ENCODE measurements at places on chromosomes 5 and 9.
A peak's percentile ranks its signal among the peaks of the same experiment; 100 is the strongest.

DNA sequence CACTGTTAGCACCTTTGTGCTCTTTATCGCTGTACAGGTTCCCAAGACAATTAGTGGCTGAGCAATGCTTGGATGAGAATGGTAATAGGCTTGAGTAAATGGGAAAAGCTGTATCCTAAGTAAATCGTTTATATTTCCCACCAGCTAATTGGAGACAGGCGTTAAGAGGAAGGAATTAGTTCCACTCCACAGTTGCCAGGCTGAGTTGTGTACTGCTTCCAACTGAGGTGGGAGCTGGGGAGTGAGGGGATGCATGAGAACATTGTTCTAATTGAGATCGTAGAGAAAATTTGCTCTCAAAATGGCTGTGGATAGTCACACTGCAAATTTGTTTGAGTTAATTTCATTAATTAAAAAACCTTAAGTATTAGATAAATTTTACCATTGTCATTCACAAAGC lies 285.0 kb upstream of the ADAMTSL1 start:
- no peak for DNase-seq

- no peak for DNase-seq
These were observed 68.1 kb upstream of the TMEM252 start for GRCh38 chr9:68608763-68609162.

DNA sequence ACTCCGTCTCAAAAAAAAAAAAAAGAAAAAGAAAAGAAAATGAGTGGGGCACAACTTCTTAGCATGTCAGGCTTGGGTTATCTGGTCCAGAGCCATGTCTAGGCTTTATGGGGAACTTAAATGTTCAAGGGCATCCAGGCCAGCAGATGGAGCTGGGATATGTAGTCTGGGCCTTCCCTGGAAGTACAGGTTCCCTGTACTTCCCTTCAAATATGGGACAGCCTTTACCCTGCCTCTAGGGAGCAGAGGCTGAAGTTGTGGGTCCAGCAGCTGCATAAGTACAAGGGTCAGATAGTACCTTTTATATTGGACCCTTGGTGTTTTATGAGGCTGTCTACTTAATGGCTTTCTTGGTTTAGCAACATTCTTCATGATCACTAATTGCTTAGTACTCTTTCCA lies 42.1 kb downstream of the FAF2 start:
- DNase-seq: no peak

- DNase-seq: no peak
These were observed 309.5 kb downstream of the PDE4D start for GRCh38 chr5:59583810-59584562.

- DNase-seq: no peak
These were observed 3.4 kb upstream of the TRMO start for GRCh38 chr9:97925497-97926334.

DNA sequence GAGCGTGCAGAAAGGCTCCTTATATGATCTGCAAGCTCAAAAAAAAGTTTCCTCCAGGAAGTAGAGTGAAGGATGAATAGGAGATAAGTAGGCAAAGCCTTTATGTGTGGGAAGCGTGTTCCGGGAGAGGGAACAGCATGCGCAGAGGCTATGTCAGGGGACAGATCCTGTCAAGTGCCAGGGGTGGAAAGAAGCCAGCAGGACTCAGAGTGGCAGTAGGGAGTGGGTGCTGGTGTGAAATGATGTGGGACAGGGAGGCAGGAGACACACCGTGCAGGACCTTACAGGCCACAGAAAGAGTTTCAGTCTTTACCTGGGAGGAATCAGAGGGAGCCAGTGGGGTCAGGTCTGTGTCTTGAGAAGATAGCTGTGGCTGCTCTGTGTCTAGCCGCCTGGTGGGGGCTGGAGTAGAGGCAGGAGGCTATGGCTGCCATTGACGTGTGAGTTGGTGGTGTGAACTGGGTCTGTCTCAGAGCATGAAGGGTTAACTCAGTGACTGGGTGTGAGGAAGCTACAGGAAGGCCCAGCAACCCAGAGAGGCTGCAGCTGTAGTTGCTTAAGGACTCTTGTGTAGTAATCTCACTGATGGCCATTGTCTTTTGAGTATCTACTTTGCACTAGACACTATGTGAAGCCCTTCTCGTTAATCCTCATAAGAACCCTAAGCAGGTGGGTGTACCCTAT lies 71.3 kb downstream of the PPARGC1B start:
- no peak for DNase-seq

- DNase-seq: no peak
These were observed 10.4 kb downstream of the ZNF618 start for GRCh38 chr9:113886466-113886865.

- DNase-seq: no peak
These were observed 42.4 kb downstream of the STARD4 start for GRCh38 chr5:111469903-111470302.

GRCh38 chr9:70399141-70399540 lies 15.3 kb downstream of the KLF9 start:
- no peak for DNase-seq

GRCh38 chr5:143170104-143170503 lies 233.4 kb downstream of the NR3C1 start:
- no peak for DNase-seq

DNA sequence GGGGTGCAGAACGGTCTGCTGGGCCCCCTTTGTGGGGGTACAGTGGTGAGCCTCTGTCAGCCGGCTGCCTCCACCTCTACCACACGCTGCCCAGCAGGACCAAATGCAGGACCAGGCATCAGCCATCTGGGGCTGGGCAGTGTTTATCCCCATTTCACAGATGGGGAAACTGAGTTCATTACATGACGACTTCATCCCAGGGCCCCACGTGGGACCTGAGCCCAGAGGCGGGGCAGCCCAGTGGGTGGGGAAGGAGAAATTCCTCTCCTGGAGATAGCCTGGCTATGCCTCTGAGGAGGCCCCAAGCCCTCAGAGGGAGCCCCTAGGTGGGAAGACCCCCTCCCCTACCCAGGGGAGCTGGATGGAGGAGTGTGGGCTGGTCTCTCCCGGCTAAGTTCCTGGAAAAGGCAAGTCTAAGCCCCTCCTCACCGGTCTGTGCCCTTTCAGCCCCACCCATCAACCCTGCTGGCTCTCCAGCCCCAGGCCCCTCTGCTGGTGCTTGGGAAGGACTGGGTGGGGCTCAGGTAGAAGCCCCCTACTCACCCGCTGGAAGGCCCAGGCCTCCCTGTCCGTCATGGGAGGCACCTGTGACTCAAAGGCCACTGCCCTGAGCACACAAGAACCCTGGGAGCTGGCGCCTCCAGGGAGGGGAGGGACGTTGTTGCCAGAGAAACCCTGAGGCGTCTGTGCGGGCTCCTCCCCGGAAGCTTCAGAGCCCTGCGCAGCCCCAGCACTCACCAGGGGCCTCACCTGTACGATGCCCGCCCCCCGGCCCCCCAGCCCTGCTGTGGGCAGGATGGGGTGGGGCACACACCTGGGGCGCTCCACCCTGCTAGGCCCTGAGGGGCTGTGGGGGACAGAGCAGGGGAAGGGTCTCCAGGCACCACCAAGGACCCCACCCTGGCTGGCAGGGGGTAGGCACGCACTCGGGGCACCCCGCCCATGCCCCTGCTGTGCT lies 7.4 kb upstream of the CCDC187 start:
- DNase-seq: no peak

- no peak for DNase-seq
These were observed 32.5 kb upstream of the RAB14 start for GRCh38 chr9:121233906-121234831.

DNA sequence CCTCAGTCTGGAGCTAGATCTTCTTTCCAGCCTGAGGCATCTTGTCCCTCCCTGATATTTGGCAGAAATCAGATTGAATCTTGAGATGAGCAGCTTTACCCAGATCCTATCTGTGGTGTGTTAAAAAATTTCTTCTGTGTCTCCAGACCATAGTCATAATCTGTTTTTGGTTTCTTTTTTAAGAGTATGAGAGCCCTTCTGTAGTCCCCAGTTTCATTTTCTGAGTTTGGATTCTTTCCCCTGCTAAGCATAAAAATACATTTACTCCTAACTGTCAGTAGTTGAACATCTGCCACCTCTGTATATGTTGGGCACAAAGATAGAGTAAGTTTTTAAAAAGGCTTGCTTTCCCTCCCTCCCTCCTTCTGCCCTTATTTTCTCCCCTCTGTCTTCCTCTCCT lies 137.7 kb downstream of the CNTLN start:
- no peak for DNase-seq

DNA sequence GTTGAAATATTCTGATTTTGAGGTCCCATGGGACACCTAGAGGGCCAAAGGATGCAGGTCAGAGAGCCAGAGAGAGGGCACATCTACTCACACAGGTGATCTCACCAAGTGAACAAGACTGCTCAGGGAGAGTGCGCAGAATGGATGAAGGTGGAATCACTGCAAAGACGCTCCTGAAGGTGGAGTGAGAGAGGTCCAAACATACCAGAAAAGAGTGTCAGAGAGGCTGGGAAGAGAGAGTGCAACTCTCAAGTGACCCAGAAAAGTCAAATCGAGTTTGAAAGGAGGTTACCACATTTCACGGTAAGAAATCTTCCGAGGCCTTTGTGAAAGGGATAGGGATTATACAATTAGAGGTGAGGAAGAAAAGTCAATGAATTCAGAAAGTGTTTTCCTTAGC lies 173.4 kb downstream of the EPB41L4A start:
- DNase-seq: no peak

- no peak for DNase-seq
These were observed 47.1 kb downstream of the THBS4 start for GRCh38 chr5:80082281-80082680.

- DNase-seq: no peak
These were observed at the start of gene PRSS3 for GRCh38 chr9:33795281-33795680. Gene PRSS3 (plus strand): TSS chr9:33795561. CDS start chr9:33795574, 13 bp downstream.

DNA sequence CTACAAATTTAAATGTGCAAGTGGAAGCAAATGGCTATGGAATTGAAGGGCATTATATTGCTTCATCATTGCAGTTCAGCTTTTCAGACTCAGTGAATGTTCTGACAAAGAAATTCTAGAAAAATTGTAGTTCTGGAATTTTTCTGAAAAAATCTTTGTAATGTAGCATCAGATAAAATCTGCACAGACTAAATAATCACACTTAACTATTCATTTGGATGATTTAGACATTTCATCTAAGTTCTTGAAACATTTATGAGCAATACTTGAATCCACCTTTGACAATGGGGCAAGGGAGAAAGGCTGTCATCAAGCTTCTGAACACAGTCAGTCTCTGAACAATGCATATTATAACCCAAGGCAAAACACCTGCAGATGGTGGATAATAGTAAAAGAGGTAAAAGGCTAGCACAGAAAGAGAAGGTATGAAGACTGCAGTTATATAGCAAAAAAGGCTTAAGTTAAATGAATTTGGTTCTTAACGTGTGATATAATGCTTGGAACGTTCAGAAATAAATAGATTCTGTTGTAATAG lies 1352.0 kb upstream of the NUDT12 start:
- DNase-seq: no peak

DNA sequence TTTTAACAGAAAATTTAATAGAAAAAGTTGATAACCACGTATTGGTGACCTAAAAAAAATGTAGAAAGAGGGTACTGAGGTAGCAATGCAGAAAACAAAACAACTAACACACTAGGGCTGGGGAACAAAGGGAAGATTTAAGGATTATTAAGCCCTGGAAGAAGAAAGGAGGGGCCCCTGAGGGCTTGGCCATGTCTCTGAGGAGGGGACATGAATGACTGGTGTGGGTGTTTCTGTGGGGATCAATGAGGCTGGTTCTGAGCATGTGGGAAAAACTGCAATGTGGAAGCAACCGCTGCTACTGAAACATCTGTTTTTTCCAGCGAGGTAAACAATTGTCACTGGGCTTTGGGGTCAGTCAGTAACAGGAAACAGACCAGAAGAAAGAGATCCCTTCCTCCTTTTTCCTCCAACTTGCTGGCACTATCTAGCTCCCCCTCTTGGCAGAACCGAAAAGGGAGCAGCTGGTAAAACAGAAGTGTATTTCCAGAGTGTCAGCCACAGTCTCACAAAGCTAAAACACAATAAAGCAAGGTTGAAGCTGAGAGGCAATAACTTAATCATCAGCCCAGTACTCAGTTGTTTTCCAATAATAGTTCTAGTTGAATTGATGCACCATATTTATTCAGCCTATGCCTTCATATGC lies 48.3 kb downstream of the ATPSCKMT start:
- no peak for DNase-seq

GRCh38 chr5:60257596-60258271 lies 364.2 kb upstream of the PDE4D start:
- no peak for DNase-seq

GRCh38 chr5:5424736-5425135 lies 2.3 kb downstream of the ICE1 start:
- DNase-seq: peak; percentile 23

- no peak for DNase-seq
These were observed 257.7 kb downstream of the TLE1 start for GRCh38 chr9:81431641-81432040.

GRCh38 chr5:132889501-132889900 lies 16.0 kb downstream of the LEAP2 start:
- DNase-seq: no peak

DNA sequence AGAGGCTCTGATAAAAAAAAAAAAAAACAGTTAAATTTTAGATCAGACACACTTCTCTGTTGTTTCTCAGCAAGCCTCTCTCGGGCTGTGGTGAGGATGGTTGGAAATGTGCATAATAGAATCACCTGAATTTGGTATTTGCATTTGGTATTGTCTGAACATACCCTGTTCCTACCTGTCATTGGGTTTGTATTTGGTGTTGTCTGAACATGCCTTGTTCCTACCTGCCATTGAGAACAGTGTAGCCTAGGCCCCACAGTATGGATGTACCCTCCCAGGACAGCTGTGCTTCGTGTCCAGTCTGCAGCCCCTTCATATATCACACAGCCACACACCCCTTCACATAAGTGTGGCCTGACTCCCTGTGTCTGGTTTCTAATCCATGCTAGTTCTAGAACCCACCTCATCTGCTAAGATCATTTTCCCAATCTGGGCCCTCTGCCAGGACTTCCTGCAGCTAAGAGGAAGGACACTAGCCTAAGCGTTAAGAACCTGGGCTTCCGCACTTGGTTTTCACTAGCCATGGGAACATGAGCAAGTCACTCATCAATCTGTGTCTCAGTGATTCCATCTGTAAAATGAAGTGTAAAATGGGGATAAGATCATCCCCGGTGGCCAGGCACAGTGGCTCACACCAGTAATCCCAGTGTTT lies 49.2 kb downstream of the ITGA2 start:
- DNase-seq: no peak

All from stimulated activated CD4-positive, alpha-beta T cell treated with anti-CD3 and anti-CD28 coated beads, Interleukin-2, amount 100 ng/mL, for 24 hours (primary cell).